ENCODE measurements at places on chromosomes 5 and 9.

DNA sequence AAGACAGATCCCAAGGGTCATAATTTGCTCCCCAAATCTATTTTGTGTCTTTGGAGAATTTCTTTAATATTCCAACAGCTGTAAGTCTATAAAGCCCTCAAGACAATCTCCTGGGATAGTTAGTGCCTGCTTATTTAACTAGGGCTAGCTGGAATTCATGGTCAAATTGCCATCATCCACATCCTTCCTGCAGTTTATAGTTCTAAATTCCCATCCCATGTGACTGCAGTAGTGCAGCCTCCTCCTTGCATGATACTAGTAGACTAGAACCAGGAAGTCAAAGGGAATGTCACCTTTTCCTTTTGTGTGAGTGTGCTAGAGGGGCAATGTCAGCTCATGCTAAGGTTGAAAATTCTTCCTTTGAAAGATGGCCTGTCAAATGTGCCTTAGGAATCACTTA is 214.8 kb upstream of the PIK3R1 start:
- no peak for DNase-seq

DNA sequence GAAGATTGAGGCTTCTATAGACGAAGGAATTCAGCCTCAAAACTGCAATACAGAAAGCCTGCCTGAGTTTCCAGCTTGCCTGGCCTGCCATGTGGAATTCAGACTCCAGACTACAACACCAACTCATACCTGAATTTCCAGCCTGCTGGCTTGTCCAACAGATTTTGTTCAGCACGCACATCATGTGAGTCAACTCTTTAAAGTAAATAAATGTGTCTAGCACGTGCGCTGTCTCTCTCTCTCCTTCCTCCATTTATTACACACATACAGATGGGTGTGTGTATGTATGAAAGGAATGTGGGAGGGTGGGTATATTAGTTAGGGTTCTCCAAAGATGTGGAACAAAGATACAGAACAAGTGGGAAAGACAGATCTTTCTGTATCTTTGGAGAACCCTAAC is 82.4 kb upstream of the TAS2R1 start:
- no peak for DNase-seq

DNA sequence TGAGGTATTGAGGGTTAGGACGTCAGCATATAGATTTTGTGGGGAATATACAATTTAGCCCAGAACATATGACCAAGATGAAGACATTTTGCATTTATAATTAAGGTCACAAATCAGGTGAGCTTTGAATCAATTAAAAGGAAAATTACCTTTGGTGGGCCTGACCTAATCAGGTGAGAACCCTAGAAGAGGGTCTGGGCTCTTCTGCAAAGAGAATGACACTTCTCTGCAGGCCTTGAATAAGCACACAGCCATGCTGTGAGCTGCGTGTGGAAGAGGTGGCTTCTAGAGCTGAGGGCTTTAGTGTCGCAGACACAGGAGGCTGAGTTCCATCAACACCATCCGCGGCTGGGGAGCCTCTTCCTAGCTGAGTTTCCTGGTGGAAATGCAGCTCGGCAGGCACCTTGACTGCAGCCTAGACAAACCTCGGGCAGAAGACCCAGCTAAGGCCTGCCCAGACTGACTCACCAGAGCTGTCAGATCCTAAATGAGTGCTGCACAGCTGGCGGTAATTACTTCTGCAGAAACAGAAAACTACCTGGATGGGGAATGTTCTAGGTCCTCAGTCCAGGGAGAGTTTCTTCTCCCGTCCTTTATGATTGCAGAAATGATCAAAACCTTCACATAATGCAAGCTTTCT is 287.5 kb upstream of the IRX1 start:
- DNase-seq = no peak

- peak; percentile 28 for DNase-seq
Measured at GRCh38 chr9:135504262-135505243, 4.1 kb downstream of the MRPS2 start.

- no peak for DNase-seq
Measured at GRCh38 chr5:76790632-76791290, 28.1 kb upstream of the F2RL1 start.

DNA sequence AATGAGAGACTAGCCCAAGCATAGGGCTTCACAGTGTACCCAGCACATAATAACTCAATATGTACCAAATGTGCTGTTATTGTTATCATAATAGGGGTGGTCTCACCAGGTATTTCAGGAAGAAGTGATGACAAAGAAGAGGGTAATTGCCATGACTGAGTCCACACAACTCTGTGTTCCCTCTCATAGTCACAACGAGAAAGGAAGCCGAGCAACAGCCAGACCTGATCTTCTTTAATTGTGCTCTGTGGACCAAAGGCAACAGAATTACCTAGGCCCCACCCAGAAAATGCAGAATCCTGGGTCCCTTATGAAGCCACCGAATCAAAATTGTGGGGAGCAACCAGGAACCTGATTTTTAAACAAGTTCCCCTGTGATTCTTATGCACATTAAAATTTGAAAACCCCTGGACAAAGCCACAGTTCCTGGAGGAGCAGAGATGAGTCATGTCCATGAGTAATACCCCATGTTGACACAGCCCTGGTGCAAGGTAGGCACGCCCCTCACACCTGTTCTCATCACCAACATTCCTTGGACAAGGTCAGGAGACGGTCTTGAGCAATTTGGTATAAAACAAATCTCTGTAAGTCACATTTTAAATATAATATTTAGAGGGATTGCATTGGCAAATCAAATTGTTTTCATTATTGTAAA is 5.2 kb downstream of the FGF1 start:
- no peak for DNase-seq

- DNase-seq = no peak
Measured at GRCh38 chr9:88076286-88077070, 61.8 kb downstream of the SPATA31C2 start.

Data from stimulated activated CD4-positive, alpha-beta T cell treated with anti-CD3 and anti-CD28 coated beads, Interleukin-15, amount 100 ng/mL, for 1 hour (primary cell).